Natural killer cell (primary cell): ENCODE measurements at places on chromosomes 2 and 18. TPM values are rescaled to one million over a fixed set of nuclear protein-coding genes. Genes with fewer than 3 reads are reported as not detected.

ACVR1C gene
- 0.19 TPM for total RNA-seq

MAP3K19 gene
- not detected for total RNA-seq

AGFG1 gene
- 65.0 TPM for total RNA-seq

GAREM1 gene
- not detected for total RNA-seq

DNA sequence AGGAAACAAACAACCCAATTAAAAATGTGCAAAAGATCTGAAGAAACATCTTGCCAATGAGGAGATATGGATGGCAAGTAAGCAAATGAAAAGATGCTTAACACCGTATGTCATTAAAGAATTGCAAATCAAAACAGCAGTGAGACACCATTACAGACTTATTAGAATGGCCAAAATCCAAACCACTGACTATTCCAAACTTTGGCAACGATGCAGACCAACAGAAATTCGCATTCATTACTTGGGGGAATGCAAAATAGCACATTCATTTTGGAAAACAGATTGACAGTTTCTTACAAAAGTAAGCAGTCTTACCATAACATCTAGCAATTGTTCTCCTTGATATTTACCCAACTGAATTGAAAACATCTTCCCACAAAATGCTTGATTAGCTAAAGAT lies 1118.7 kb downstream of the SUCLG1 start:
- no peak for DNase-seq

DNA sequence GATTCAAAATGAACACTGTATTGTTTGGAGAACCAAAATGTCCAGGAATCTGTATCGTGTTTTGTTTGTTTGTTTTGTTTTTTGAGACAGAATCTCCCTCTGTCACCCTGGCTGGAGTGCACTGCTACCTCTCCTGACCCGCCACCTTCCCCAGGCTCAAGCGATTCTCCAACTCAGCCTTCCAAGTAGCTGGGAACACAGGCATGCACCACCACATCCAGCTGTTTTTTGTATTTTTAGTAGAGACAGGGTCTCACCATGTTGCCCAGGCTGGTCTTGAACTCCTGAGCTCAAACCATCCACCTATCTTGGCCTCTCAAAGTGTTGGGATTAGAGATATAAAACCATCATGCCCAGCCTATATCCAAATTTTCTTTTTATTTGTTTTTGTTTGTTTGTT lies 74.6 kb downstream of the KYNU start:
- DNase-seq = no peak

DNA sequence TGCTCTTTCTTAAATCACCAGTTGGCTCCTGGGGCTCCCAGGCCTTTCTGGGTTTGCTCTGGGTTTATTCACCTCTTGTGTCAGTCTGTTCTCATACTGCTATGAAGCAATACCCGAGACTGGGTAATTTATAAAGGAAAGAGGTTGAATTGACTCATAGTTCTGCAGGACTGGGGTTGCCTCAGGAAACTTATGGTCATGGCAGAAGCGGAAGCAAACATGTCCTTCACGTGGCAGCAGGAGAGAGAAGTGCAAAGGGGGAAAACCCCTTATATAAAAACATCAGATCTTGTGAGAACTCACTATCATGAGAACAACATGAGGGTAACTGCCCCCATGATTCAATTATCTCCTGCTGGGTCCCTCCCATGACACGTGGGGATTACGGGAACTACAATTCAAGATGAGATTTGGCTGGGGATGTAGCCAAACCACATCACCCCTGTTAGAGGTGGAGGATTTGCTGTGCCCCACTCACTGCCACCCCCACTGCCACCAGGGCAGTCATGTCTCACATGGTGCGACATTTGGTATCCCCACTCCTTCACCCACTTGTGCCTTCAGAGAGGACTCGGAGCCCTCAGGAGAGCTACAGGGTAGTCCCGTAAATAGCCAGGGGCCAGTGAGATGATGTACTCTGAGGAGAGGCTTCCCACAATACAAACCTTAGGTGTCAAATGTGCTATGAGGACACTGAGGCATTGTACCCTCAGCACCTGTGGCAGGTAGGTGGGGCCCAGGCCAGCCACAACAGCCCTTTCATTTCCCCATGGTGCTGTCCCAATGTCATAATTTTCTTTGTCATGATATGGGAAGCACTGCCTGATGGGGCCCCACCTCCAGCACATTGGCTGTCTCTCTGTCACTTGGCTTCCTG lies 35.7 kb downstream of the CDC42EP3 start:
- peak; percentile 90 for DNase-seq

DNA sequence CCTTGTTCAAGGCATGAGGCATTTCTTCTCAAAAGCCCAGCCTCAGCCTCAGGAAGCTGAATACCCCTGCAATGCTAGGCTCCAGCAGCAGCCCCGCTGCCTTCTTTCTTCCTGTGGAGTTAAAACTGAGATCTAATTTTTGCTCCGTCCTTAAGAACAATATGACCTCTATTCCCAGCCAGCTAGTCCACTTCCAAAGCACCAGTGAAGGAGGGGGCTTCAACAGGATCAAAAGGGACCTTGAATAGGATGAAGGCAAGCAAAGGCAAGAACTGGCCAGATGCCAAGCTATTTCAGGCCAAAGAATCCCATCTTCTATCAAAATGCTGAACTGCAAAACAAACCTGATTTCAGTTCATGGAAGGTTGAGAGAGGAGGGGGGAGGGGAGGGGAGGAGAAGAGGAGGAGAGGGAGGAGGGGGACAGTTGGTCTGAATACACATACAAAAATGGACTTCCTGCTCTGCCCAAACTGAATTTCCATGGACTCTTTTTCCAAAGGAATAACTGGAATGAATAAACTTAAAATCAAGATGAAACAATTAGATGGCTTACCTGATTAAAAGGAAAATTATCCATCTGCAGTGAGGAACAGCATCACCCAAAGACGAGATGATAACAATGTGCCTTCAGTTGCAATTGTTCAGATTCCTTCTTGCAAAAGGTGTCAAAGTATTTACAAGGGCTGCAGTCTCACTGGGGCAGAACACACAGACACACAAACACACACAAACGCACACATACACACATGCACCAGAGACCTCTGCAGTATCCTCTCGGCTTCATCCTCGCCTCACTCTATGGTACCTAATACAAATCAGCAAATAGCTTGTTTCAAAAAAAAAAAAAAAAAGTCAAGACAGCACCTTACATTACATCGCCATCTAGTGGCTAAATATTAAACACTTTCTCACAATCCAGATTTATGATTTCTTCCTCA lies at the start of gene SCN1A:
SCN1A (minus strand) TSS at position 804 of the 939 bp plus-strand sequence. CDS start 54,399 bp downstream, outside the sequence.
- peak; percentile 55 for DNase-seq
